ENCODE measurements at places on chromosomes 1 and 21.
A peak's percentile ranks its signal among the peaks of the same experiment; 100 is the strongest.

GRCh38 chr1:167949785-167950184, 12.9 kb upstream of the MPC2 start:
- no peak for DNase-seq

GRCh38 chr1:207848234-207848633, 62.7 kb downstream of the CD34 start:
- DNase-seq = peak; percentile 57

DNA sequence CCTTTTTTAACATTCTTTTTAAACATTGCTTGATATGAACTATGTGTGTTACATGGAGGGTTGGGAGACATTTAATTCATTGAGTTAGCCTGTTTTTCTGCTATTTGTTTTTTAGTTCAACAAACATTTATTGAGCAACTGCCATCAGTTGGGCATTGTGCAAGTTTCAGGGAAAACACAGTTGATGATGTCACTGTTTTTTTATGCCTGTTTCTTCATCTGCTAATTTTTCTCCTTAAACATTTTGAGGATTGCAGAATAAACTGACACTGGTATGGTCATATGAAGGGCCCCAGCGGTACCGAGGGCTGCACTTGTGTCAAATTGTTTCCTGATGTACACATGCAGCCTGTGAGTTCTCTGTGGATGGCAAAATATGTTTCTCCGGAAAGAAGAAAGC, 253.0 kb downstream of the FGGY start:
- DNase-seq = peak; percentile 28

- DNase-seq = no peak
Observed at GRCh38 chr1:107225706-107226105, 84.9 kb downstream of the NTNG1 start.

DNA sequence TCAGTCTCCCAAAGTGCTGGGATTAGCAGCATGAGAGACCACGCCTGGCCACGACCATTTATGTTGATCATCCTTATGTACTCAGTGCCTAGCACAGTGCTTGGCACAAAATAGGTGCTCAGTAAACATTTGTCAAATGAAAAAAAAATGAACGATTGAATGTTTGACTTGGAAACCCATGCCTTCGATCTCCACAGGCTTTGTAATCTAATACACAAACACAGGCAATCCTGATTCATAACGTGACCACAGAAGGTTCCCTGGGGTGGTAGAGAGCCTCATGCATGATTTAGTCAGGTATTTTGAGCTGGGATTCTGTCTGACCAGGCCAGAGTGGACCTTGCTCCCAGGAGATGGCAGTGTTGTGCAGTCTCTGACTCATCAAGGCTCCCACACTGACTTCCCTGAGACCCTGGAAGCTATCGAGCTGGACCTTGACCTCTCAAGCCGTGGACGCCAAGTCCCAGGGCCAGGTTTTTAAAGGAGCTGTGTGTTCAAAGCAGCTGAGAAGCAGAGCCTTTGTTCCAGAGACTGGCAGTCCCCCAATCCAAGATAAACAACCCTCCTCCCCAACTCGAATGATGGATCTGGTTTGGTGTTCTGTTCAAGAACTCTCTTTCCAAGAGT, 81.1 kb downstream of the PGM1 start:
- no peak for DNase-seq

DNA sequence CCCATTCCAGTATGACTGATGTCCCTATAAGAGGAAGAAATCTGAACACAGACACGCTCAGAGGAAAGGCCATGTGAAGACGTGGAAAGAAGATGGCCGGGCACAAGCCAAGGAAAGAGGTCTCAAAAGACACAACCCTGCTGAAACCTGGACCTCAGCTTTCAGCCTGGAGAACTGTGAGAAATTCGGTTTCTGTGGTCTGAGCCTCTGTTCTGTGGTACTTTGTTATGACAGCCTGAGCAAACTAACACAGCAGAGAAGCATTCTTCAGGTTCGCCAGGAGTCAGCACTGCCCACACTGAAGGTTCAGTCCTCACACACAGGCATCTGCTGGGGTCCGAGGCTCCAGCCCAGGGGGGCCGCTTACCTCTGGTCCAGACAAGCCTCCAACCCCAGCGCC, 37.7 kb downstream of the SEC16B start:
- no peak for DNase-seq

- DNase-seq = no peak
Observed at GRCh38 chr1:33120436-33121231, 39.7 kb downstream of the AZIN2 start.

DNA sequence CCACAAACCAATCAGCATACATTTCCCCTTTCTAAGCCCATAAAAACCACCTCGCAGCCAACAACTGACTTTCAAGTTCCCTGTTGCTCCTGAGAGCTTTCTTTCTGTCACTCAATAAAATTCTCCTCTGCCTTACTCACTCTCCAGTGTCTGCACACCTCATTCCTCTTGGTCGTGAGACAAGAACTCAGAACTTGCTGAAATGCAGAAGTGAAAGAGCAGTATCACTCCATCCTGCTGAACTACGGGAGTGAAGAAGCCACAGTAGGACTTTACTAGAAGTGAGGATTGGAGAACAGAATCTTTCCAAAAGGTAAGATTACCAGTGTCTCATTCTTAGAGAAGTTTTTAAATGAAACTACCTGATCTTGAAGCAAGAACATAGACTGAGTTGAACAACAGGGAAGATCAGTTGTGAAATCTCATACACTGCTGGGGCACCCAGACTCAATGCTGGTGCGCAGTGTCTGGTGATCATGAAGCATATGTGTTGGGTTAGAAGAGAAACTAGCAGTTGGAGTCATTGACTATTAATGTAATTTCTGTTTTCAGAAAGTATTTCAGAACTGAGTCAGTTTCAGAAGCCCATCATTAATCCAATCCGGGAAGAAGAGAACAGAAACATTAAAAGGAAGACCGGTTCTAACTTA, 726.9 kb upstream of the TMPRSS15 start:
- DNase-seq = no peak

Data from CD4-positive, alpha-beta T cell treated with Interferon alpha-2 for 1 hour (primary cell).